ENCODE measurements at places on chromosomes 16 and 17.

DNA sequence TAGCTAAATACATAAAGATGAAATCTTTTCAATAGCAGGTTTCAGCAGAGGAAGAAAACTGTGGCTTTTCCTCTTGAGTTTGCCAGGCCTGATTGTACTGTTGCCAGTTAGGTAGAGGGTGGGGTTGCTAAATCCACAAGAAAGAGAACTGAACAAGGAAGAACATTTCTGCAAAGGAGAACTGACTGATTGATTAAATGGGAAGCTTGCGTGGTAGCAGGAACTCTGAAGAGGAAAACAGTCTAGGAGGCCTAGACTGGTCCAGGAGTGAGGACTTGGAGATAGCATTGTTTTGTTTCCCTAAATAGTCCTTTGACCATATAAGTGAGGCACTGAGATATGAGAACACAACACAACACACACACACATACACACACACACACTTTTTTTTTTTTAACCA is 18.8 kb downstream of the LRRC36 start:
- DNase-seq = no peak

DNA sequence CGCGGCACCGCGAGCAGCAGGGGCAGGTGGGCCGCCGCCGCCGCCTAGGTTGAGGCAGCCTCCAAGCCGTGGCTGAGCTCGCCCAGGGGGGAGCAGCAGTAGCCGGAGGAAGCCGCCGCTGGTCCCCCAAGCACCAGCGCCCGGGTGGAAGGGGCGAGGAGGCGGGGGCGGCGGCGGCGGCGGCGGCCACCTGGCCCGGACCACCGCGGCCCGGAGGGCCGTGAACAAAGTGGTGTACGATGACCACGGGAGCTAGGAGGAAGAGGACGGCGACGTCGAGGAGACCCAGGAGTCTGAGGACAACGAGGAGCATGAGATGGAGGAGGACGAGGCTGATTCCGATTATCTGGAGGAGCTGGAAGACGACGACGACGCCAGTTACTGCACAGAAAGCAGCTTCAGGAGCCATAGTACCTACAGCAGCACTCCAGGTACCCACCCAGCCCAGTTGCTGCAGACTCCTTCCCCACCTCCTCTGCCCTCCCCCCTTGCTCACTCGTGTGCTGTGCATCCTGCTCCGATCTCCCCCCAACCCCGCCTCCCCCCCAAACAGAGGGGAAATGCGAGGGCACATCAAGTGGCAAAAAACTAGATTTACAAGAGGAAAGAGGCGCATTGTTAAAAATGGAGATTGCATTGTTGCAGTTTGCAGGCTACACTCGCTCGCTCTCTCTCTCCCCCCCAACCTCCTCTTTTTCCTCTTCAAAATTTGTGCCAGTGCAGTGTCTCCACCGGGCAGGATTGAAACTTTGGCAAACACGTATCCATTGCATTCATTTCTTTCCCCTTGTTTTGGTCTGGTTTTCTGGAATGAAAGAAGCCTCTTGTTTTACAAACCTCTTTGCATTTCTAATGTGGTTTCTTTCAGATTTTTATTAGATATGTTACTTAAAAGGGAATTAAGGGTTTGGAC is 41.8 kb upstream of the AMZ2 start:
- DNase-seq = no peak

GRCh38 chr17:4833941-4834680 is 971 bp downstream of the MINK1 start:
- no peak for DNase-seq

- DNase-seq = no peak
Measured at GRCh38 chr16:56945847-56946527, 14.0 kb downstream of the HERPUD1 start.

GRCh38 chr17:4152471-4152870 is 9.5 kb downstream of the CYB5D2 start:
- no peak for DNase-seq
